ENCODE measurements at places on chromosomes 5 and 9.
A peak's percentile ranks its signal among the peaks of the same experiment; 100 is the strongest.

GRCh38 chr5:160439205-160439600, 17.5 kb downstream of the PTTG1 start:
- DNase-seq: peak; percentile 69

GRCh38 chr9:36968574-36969215, 65.4 kb downstream of the PAX5 start:
- no peak for DNase-seq

DNA sequence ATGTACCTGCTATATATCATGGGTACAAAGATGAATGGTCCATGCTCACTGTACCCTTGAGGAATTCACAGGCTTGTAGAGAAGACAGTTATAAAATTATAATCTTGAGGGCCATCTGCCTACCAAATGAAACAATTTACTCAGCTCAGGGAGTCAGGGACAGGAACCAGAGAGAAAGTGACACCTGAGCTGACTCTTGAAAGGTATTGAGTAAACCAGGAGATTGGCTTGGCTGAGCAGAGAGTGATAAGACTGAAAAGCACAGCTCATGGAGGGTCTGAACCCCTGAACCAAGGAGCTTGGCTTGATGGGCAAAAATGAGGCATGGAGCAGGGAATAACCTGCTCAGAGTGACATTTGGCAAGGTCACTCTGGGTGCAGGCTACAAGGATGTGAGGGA, 147.3 kb downstream of the FAM114A2 start:
- no peak for DNase-seq

DNA sequence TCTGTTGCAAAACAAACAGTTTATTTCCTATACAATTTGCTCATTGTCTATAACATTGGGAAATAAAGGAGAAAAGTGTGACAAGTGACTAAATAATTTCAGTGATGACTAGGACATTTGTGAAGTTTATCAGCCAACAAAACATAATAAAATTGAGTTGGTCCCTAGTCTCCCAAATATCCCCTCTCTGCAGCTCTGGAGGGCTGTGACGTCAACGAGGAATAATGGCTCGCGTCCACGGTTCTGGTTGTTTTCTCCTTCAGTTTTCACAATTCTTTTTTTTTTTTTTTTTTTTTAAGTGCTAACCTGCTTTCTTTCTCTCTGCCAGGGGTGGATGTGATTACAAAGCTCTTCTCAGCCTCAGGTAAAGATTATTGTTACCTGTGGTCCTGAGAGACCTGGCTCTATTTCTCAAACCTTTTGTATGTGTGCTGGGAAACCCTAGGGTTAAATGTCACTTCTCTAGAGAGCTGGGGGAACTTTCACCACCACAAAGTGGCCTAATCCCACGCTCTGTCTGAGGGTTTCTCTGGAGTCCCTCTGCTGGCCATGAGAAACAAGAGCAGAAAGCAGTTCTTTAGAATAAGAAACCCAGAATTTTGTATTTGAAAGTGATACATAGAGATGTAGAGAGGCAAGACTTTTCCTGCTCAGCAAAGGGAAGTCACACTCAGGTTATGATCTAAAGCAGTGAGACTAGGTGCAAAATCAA, 36.2 kb upstream of the ANKRD55 start:
- peak; percentile 65 for DNase-seq

GRCh38 chr5:56669534-56670483, 145.5 kb upstream of the MAP3K1 start:
- peak; percentile 48 for DNase-seq
